ENCODE measurements at places on chromosomes 1 and 21.

DNA sequence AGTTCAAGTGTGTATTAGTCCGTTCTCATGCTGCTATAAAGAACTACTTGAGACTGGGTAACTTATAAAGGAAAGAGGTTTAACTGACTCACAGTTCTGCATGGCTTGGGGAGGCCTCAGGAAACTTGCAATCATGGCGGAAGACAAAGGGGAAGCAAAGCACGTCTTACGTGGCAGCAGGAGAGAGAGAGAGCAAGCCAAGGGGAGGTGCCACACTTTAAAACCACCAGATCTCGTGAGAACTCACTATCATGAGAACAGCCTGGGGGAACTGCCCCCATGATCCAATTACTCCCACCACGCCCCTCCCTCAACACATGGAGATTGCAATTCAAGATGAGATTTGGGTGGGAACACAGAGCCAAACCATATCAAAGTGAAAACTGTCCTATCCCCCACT, 4.1 kb upstream of the MIS18A start:
- no peak for DNase-seq

DNA sequence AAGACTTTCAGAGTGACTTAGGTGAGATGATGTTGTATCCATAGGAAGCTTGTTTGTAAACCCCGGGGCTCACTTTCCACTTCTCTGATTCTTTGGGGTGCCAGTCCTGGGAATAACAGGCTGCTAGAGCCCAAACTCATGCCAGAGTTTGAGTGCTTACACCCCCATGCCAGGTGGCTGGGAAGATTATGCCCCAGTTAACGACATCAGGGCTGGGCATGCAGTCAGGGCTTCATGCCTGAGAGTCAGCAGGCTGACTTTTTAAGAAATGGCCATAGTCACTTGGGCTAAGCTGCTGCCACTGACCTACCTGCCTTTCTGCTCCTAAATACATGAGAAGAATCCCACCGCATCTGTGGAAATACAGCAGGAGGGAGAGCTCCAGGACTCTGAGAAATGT, 425.6 kb upstream of the VAMP3 start:
- no peak for DNase-seq

DNA sequence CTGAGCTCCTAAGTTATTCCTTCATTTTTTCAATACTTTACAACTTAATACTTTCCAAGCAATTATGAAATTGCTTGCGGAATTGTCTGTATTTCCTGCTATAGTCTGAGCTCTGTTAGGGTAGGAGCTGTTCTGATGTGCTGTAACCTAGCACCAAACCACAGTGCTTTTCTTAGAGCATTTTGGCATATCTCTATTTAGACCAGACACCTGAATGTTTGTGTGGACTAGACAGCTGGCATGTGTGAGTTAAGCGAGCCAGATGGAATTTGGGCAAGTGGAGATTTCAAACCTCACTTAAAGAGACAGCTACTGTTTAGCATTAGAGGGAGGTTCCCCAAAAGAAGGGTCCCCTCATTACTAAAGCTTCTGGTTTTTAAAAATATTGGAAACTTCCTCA, 106.1 kb downstream of the RWDD3 start:
- no peak for DNase-seq

DNA sequence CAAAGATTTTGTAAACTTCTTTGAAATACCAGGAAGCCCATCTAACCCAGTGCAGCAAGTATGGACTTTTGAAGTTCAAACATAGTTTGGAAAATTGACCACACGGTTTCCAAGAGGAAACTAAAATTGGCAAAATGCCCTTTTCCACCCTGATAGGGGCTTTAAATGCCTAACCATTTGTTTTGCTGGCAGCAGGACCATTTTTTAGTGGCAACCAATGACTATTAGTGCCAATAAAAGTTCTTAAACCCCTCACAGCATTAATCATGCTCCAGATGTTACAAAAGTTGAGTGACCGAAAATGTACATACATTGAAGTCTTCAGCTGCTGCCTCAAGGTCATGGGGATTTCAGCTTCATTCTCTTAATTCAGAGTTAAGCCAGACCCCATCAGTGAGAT, 46.4 kb upstream of the ENAH start:
- no peak for DNase-seq

GRCh38 chr1:153439273-153439672, 21.2 kb downstream of the S100A7 start:
- DNase-seq: no peak

- no peak for DNase-seq
Measured at GRCh38 chr1:30881319-30882181, 27.0 kb downstream of the SDC3 start.

DNA sequence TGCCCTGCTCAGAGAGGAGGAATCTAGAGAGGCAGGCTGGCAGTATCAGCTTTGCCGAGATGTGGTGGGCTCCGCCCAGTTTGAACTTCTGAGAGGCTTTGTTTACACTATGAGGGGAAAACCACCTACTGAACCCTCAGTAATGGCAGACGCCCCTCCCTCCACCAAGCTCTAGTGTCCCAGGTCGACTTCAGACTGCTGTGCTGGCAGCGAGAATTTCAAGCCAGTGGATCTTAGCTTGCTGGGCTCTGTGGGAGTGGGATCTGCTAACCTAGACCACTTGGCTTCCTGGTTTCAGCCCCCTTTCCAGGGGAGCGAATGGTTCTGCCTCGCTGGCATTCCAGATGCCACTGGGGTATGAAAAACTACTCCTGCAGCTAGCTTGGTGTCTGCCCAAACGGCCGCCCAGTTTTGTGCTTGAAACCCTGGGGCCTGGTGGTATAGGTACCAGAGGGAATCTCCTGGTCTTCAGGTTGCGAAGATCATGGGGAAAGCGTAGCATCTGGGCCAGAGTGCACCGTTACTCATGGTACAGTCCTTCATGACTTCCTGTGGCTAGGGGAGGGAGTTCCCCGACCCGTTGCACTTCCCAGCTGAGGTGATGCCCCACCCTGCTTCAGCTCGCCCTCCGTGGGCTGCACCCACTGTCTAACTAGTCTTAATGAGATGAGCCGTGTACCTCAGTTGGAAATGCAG, 43.6 kb downstream of the C21orf91 start:
- DNase-seq: no peak

DNA sequence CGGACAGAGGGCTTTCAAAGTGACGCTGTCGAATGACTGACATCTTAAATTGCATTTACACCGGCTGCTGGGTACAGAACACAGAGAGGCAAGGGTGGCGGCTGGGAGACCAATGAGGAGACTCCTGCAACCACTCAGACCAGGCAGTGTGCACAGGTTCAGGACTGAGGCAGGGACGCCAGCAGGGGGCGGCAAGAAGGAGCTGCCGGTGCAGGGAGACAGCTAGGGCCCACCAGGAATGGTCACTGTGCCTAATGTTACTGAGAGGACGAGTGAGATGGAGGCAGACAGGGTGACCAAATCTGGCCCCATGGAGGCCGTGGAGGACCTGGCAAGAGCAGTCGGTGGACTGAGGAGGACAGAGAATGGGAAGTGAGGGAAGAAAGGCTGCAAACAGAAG, 23.5 kb downstream of the GLIS1 start:
- DNase-seq: no peak

- DNase-seq: no peak
Measured at GRCh38 chr1:231801042-231801585, 174.5 kb downstream of the DISC1 start.

DNA sequence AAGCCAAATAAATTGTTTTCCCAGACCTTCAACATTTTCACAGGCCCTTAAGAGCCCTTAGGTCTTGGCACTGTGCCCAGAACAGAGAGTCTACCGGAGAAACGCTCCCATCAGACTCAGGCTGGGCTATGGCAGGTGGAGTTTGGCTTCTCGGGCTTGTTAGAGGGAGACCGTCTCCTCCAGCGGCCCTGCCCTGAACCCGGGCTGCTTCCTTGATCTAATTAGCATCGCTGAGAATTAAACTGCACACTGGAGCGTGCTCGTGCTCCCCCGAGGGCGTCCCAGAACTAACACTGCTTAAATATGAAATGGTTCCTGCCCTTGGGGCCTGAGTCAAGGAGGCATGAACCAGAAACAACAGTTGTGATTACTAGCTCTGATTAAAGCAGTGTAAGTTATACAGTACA, 634.4 kb downstream of the MATN1 start:
- DNase-seq: no peak

GRCh38 chr1:231601824-231602672, 24.5 kb upstream of the DISC1 start:
- DNase-seq: no peak

- DNase-seq: no peak
Measured at GRCh38 chr1:65409816-65410326, 10.6 kb upstream of the LEPR start.

DNA sequence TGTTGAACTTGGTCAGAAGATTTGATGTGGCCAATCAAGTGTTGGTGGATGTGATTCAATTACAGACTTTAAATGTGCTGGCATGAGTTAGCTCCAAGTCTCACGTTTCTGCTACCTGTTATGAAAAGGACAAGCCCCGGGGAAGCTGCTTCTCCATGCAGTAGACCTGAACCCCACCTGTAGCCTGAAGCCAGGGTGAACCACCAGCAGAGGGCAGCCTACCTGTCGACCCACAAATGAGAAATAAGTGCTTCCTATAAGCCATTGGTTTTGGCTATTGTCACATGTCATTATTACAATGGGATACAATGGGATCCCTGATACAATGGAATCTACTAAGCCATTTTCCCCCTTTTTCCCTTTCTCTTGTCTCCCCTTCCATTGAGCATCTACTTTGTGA, 230.2 kb downstream of the PRDM2 start:
- DNase-seq: no peak

GRCh38 chr21:24302400-24302799, 1304.9 kb downstream of the MRPL39 start:
- DNase-seq: no peak

GRCh38 chr1:158101927-158102326, 78.8 kb upstream of the CD1D start:
- DNase-seq: no peak

DNA sequence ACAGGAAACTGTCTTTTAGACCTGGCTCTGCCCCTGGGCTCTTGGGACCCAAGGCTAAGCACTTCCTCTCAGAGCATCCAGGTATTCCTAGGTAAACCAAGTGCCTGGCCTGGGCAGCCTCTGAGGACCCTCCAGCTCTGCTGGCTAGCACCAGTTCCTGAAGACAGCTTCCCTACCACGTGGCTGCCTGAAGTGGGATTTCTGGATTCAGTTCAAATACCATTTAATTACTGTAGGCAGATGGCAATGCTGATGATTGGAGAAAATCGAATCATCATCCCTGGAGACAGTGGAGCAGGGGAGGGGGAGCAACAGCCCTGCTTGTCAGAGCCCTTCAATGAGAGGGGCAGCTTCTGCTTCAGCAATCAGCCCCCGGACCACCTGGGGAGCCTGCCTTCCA, 11.9 kb downstream of the KIF21B start:
- no peak for DNase-seq

All from AG09309 (cell line).